Nephron progenitor cell (in vitro differentiated cells): ENCODE measurements at places on chromosomes 2 and 18.

DNA sequence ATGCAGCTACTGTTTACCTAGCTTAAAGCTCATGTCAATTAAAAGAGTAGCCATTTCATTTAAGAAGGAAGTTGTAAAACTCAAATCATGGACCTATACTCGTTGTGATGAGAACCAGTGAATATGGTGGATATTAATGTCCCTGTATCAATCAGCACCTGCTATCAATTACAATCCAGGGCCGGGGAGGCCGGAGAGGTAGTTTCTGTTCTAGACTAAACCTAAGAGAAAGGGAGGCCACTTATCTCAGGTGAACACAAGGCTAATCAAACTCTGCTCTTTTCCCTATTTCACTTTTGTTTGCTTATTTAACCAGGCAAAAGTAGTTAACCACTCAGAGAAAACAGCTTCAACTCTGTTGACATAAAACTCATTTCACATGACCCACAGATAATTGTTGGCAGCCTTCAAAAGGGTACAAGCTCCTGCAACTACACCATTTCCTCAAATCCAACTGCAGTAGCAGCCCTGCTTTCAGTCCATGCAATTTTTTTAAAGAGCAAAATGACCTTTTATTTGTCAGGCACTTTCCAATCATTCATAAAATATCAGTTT lies 27.8 kb upstream of the SLC9A2 start:
- DNase-seq, result no peak

DNA sequence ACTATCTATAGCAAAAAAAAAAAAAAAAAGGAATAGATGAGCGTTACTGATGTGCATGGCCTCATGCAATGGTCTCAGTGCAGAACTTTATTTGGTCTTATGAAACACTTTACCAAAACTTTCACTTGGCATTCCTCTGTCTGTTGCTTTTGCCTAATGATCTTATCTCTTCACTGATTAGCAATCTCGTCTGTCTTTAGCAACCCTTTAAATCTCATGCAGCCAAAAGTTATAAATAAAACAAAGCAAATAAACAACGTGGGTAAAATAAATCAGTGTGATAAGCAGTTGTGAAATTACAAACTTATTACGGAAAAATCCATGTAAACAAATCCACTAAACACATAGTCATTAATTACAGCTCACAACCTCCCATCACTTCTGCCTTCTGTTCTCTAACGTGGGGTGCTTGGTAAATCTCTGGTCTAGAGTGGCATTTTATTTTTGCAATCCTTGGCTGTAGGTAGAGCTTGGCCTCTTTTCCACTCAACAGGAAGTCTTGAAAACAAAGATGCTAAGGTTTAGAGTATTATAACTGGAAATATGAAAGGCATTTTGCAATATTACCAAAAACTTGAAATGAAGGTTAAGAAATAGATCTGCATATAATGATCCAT lies 288.0 kb downstream of the AFF3 start:
- no peak for DNase-seq

- DNase-seq, result no peak
Measured at GRCh38 chr2:235996419-235996818, 171.8 kb downstream of the GBX2 start.

GRCh38 chr2:129726216-129726615 lies 253.2 kb upstream of the RAB6C start:
- DNase-seq, result no peak

GRCh38 chr2:112811841-112812306 lies 24.7 kb downstream of the IL1B start:
- DNase-seq, result no peak
